ENCODE measurements at places on chromosomes 2 and 18.
A peak's percentile ranks its signal among the peaks of the same experiment; 100 is the strongest.

- DNase-seq: no peak
These were observed 21.5 kb downstream of the WDR43 start for GRCh38 chr2:28915939-28916338.

DNA sequence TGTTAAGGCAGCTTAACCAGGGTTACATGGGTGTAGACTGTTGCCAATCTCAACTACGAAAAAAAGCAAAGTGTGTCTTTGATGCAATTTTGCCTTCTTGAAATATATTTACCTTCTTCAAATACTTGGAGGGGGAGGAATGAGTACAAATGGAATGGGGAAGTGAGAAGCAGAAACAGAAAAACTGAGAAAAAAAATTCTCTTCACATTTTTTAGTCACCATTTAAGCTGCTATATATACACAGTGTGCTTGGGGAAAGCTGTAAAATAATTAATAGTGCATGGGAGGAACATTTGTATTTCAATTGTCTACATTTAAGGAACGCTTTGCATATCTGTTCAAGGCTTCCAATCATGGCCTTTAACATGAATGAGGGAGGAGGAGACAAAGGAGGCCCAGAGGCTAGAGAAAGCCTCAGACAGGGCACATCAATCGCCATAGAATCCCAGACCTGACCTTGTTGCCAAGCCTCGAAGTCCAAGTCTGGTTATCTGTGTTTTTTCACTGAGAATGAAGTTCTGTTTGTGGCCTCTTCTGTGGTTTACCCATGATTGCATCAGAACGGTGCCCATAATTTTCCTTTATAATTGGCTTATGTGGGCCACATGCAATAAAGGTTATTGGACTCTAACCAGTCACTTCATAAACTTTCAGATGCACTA is 158.6 kb downstream of the PIK3C3 start:
- DNase-seq: no peak

DNA sequence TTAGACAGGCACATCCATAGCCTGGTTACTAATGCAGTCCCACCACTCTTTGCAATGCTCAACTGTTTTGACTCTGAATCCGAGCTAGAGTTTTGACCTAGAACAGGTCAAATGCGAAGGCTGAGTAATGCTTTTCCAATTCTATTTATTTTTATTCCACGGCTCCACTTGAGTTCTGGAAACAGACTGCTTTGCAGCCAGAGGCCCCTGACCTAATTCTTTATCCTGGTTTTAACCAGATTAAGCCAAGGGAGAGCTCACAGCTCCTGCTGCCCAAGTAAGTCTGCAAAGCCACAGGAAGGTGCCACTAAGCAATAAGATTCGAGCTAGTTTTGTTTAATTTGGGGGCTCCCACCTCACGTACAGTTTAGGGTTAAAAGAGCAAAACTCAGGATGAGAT is 51.4 kb downstream of the MREG start:
- DNase-seq: no peak

DNA sequence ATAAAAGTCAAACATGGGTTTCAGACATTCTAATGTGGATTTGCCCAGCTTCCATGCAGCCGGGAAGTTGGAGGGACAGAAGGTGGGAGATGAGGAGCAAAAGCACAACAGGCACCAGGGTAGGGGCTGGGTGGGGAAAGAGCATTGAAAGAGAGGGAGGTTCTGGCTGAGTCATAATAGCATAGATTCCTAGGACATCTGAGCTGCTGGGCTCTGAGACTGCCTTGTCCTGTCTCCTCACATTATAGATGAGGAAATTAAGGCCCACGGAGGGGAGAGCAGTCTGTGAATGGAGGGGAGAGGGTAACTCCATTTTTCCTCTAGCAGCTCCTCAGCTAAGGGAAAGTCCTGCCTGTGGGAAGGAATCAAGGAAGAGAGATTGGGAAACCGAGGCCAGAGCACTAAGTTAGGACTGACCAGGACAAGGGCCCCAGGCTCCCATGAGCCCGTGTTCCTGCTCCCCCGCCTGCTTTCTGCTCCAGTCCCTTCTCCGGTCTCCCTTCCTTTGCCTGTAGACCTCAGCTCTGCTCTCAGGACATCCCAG is 26.2 kb downstream of the SH2D6 start:
- DNase-seq: no peak

- DNase-seq: no peak
These were observed 1.1 kb upstream of the MTA3 start for GRCh38 chr2:42567364-42567763.

- DNase-seq: no peak
These were observed 64.4 kb downstream of the KLHL29 start for GRCh38 chr2:23449413-23449812.

- no peak for DNase-seq
These were observed 748.8 kb downstream of the NR4A2 start for GRCh38 chr2:155583674-155584195.

- DNase-seq: no peak
These were observed 708.6 kb downstream of the CCDC85A start for GRCh38 chr2:56892382-56892781.

- DNase-seq: no peak
These were observed 5.9 kb upstream of the ABCA12 start for GRCh38 chr2:215144106-215144875.

DNA sequence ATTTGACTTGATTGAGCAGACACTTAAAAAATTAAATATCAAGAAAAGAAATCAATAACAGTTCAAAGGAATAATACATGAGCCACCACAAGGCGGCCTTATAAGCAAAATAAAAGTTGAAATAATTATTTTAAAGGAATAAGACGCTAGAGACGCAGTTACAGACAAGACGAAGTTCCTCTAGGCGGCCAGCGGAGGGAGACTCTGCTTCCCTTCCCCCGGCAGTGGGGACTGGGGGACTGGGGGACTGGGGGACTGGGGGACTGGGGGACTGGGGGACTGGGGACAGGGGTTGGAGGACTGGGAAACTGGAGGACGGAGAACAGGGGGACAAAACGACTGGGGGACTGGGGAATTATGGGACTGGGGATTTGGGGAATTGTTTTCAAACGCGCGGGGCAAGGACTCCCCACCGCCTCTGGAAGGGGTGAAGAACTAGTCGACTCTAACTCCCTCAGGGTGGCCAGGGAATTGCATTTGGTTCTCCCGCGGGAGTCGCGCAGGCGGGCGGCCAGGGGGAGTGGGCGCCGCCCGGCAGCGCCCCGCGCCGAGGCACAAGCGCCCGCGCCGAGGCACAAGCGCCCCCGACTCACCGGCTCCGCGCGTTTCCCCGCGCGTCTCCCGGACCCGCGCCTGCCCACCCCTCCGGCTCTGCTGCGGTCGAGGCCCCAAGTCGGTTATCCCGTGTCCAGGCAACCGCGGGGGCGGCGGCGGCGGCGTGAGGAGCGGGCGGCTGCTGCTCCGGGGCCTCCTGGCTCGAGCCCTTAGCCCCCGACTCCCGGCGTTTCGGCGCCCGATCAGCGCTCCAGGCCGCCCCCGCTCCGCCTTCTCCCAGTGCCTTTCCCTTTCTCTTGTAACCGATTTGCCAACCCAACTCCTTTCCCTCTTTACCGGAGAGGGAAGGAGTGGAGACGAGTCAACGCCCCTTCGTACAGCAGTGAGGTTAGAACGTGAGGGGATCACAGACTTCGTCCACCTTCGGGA is at the start of gene CCDC178:
TSS of gene CCDC178 (minus strand) at position 662 of the 984 bp plus-strand sequence. CDS start 28,633 bp downstream, outside the sequence.
- peak; percentile 51 for DNase-seq

GRCh38 chr2:226943862-226944620 is 108.2 kb downstream of the RHBDD1 start:
- DNase-seq: no peak

DNA sequence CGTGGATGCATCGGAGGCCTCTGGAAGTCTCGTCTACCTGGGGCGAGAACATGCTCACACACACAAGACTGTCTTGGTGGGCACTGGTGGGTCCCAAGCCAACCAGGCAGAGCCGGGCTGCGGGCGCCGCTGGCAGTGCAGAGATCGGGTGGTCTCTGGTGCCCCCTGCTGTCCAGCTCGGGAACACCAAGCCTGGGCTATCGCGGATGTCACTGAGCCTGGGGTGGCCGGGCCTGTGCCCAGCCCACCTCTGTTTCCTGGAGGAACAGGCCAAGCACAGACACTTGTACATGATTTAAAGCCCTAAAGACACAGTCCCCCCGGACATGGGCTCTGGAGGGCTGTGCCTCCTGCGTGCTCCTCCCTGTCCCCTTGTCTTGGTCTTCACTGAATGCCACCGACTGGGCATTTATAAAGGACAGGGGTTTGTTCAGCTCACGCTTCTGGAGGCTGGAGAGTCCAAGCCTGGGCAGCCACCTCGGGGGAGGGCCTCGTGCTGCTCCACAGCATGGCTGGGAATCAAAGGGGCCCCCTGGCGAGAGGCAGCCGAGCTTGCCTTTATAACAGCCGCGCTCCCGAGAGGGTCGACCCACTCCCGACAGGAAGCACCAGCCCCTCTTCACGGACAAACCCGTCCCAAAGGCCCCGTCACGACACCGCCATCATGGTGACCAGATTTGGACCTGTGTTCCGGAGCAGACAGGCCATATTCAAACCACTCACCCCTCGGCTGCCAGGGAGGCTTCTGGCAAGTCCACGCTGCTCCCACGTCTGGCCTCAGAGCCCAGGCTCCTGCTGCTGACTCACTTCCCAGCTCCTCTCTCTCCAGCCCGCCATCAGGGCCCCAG is 3.6 kb upstream of the OTOS start:
- DNase-seq: peak; percentile 28

- DNase-seq: no peak
These were observed 24.7 kb upstream of the MBP start for GRCh38 chr18:77157312-77157711.

- DNase-seq: no peak
These were observed 72.8 kb downstream of the DDX1 start for GRCh38 chr2:15664273-15665066.

GRCh38 chr2:48613211-48613610 is 4.4 kb upstream of the GTF2A1L start:
- DNase-seq: no peak
